ENCODE measurements at places on chromosomes 1 and 21.

- no peak for DNase-seq
Observed at GRCh38 chr1:119732465-119733168, 20.9 kb downstream of the PHGDH start.

GRCh38 chr1:241401156-241401555, 44.2 kb upstream of the RGS7 start:
- no peak for DNase-seq

DNA sequence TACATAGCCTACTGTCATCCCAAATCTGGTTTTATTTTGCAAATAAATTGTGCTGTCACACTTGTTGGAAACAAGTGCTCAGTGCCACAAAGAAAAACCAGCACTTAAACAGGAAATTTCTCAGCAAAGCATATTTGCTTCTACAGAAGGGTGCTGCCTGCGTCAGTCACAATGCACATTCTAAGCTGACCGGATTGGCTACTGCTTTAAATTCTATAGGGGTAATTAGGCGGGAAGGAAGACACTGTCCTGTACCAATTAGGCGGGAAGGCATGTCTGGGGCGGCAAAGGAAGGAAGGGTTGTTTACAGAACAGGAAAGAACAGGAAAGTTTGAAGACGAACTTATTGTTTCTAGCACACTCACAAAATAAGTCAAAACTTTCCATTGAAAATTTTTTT, 2.8 kb downstream of the IFI16 start:
- DNase-seq, result no peak

GRCh38 chr1:230710543-230710904, 3.4 kb downstream of the AGT start:
- DNase-seq, result no peak

- no peak for DNase-seq
Observed at GRCh38 chr1:22280526-22280925, 137.6 kb upstream of the WNT4 start.

- no peak for DNase-seq
Observed at GRCh38 chr1:15339570-15339969, 70.1 kb upstream of the EFHD2 start.

- DNase-seq, result no peak
Observed at GRCh38 chr21:18058731-18059398, 185.8 kb upstream of the CHODL start.
